ENCODE measurements at places on chromosomes 12 and 14.

- DNase-seq = no peak
Measured at GRCh38 chr14:53156238-53156637, 3.1 kb upstream of the DDHD1 start.

DNA sequence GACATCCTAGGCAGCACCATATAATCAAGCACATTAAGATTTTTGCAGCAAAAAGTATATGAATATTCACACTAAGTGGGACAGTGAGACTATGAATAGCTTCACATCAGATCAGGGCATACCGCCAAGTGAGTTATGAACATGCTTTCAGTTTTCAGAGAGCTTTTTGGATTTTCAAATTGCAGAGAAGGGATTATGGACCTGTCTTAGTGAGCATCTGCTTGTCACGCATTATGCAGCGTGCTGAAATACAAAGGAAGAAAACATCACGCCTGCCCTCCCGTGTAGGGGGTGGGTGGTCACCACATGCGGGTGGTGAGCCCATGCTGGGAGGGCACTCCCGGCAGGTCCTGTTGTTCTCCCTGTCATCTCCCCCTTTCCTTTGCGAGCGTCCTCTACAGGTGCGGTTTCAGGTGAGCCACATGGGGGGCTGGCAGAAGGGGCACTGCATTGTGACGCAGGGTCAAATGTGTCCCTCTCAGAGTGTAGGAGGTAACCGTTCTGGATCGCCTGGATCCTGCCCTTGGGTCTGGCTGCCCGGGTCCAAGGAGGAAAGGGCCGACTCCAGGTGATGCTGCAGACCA lies 42.6 kb downstream of the TRAF3 start:
- DNase-seq = no peak

- no peak for DNase-seq
Measured at GRCh38 chr12:29428633-29429032, 47.7 kb upstream of the ERGIC2 start.

DNA sequence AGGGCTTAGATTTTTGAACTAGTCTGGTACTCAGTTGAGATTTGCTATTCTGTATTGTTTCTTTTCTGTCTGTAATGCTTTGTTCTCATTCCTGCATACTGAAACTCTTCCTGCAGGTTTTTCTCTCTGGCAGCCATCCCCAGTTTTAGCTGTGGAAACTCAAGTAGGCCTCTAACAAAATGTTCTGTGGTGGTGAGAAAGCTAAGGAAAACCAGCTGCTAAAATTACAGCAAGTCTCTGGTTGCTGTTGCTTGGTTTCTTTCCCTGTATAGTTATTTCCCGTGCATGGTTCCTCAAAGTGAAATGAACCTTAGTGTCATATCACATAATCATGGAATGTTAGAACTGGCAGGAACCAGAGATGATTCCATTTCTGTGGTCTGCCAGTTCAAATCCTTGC lies 442.5 kb downstream of the NRXN3 start:
- no peak for DNase-seq

- DNase-seq = no peak
Measured at GRCh38 chr14:67710209-67710608, 8.5 kb downstream of the RDH12 start.

DNA sequence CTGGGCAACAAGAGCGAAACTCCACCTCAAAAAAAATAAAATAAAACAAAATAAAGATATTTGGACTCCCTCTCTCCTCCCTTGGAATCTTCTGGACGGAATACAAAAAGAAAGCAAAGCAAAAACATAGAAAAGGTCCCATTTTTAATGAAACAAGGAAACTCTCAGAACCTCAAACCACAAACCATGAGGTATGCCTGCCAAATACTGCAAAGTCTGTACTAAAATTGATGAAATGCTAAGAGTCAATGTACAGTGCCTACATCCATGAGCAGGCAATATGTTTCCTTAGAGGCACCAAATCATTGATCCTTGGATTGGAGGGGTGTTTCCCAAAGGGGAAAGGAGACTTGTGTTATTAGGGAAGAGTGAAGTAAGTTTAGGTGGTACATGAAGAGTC lies 8.2 kb upstream of the RPS6KA5 start:
- DNase-seq = no peak

GRCh38 chr14:55789406-55789805 lies 209.4 kb downstream of the KTN1 start:
- DNase-seq = no peak

DNA sequence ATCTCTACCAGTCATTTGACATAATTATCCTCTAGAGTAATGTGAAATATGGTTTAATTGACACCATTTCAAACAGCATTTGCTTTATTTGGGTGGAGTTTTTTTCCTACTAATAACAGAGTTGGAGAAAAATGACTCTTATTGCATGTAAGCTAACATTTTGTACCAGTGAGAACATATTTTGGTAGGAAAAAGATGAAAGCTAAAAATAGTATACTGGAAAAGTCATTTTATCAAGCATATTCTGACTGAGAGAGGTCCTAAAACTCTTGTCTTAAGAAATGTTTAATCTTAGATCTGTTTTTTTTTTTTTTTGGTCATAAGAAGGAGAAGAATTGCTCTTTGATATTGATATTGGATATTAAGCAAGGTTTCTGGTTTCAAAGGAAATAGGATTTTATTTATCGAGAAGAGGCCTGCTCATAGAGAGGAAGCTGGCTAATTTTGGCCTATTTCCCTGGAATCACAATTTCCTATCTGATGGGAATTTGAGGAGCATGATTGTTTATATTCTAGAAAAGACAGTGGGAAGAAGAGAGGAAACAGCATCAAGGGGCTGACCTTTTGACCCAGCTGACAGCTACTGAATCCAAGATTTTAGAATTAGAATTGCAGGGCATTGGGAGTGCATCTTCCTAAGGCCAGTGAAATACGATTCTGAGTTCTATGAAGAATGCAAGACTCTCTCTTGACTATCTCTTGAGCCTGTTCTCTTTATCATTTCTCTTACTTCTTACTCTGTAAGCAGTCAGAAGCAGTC lies 19.4 kb downstream of the OTOGL start:
- DNase-seq = no peak

GRCh38 chr12:97681612-97682504 lies 219.3 kb downstream of the RMST start:
- no peak for DNase-seq

GRCh38 chr12:76881142-76881541 lies 2.3 kb upstream of the CSRP2 start:
- DNase-seq = no peak

DNA sequence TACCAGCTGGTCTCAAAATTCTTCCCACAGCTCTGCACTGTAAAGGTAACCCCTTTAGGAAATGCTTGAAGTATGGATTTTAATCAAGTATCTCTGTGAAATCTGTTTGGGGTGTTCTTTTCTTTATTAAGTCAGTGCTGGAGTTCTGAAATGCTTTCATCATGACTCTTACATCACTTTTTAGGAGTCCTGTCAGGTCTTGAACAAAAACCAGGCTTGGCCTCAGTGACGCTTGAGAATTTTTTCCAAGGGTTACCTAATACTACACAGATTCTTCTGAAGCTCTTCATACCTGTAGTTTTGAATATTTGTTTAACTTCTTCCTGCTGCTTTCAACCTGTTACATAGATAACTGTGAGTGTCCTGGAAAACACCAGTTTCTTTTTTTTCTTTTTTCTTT lies 47.0 kb upstream of the KCNH3 start:
- no peak for DNase-seq

DNA sequence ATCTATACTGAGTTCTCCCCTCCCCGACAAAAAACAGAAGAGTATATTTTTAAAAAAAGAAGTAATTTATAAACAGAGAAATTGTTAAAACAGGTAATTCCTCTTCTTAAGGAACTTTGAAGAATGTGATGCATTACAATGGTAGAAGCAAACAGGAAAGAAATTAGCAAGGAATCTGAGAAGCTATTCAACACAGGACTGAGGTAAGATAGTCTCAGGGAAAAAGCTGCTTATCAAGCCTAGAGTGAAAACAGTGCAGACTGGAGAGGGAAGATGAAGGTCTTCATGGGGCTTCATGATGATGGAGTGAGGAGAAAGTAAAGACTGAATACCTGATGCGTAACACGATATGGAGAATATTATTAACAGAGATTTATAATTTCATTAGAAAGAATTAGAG lies 880.0 kb downstream of the SLC16A7 start:
- DNase-seq = no peak
